Right ventricle myocardium inferior (tissue), 1 donor: ENCODE measurements at places on chromosomes 1 and 21.

DNA sequence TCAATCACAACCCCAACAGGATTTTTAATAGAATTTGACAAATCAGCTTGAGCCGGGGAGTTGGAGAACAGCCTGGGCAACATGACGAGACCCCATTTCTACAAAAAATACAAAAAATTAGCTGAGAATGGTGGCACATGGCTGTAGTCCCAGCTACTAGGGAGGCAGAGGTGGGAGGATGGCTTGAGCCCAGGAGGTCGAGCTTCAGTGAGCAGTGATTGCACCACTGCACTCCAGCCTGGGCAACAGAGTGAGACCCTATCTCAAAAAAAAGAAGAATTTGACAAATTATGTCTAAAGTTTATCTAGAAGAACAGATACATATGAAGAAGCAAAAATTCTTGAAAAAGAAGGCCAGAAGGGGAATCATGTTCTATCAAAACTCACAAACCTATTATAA, 43.2 kb downstream of the FRRS1 start:
- DNase-seq, result no peak

- no peak for DNase-seq
These were observed 72.6 kb downstream of the SNRPE start for GRCh38 chr1:203934027-203934426.

- no peak for DNase-seq
These were observed 65.4 kb downstream of the RUNX1 start for GRCh38 chr21:34983680-34984086.

- DNase-seq, result no peak
These were observed 71.7 kb downstream of the PIK3CD start for GRCh38 chr1:9723068-9723805.

DNA sequence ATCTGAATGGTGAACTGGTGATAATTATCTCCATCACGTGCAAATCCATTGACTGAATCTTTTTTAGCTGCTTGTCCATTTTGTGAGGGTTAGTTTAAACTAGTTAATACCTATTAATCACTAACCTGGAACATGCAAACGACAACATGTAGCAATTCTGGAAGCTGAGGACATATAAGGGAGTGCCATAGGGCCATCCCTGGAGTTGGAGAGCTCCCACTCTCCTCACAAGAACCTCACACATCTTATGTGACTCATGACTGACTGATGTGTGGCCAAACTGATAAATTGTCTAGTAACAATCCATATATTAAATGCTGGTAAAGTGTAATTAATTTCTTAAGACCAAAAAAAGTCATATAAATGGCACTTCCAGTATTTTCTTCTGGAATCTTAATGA, 62.9 kb upstream of the HOOK1 start:
- DNase-seq, result no peak

DNA sequence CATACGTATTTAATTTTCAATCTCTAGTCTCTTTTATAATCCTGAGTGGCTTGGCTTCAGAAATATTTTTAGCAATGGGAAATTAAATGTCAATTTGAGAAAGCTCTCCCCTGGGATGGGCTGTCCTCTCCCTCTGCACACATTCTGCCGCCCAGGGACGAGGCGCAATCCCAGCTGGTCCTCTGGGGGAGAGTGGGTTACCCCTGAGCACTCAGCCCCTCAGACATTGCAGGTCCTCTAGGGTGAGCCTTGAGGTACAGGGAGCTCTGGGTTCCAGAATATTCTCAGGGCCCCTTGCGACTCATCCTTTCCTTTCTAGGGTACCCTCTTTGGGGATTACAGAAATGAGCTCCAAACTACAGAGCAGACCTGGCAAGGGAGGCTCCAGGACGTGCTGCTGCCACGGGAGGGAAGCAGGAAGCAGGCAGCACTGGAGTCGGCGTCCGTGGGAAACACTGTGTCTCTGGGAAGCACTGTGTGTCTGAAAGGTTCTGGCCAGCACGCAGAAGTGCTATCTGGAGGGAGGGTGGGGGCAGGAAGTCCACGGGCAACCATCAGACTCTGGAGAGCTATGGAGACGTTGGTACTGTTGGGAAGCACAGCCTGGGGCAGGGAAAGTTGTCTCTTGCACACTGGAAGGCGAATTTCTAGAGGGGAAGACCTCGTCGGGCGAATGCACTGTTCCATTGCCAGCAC, 343.3 kb upstream of the VAMP3 start:
- no peak for DNase-seq

GRCh38 chr1:15156807-15157380, 3.3 kb downstream of the TMEM51 start:
- DNase-seq, result no peak

GRCh38 chr1:145955436-145955835, 2.4 kb downstream of the LIX1L start:
- no peak for DNase-seq

DNA sequence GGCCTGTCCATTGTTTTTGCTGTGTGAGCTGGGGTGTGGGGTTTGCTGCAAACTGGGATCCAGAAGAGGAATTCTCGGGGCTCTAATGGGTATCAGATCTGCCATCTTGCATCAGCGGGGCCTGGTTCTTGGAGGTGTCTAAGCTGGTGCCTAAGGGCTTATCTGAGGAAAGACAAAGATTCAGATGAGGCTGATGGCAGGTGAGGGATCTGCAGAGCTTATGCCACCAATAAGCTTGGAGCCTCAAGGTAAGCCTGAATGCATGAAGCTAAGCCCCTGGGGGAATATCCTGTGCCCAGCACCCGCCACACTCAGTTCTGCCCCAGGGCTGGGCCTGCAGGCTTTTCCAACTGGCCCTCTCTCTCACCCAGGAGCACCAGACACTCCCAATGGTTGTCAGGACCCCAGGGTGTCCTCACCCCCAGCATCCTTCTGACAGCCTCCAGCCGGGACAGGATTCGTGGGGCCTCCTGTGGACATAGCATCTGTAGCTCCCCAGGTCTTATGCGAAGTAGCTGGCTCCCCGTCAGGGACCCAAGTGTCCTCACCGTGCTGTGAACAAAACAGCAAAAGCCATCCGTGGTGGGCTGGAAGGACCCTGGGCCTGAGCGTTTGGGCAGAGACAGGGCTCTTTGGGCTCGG, 9.5 kb upstream of the GSTM3 start:
- no peak for DNase-seq

GRCh38 chr21:44089001-44089911, 17.9 kb upstream of the PWP2 start:
- DNase-seq, result no peak
